Fibroblast of gingiva (primary cell): ENCODE measurements at places on chromosomes 7 and 10.

GRCh38 chr7:18202315-18203045 lies 174.8 kb upstream of the PRPS1L1 start:
- DNase-seq: no peak

- no peak for DNase-seq
Measured at GRCh38 chr10:29873941-29874484, 185.4 kb downstream of the JCAD start.

DNA sequence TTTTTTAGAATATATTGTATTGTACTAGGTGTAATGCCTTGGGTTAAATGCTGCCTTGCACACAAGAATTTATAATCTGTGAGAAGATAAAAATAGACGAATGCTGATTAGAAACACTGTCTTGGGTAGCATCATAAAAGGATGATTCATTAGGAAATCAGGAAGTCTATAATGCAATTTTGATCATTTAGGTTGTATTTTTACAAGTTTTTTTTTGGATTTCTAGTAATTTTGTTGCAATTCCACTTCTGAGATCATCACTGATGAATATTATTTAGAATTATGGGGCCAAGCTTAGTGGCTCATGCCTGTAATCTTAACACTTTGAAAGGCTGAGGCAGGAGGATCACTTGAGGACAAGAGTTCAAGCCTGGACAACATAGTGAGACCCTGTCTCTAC lies 29.6 kb downstream of the WBP1L start:
- peak; percentile 29 for DNase-seq

GRCh38 chr7:157689269-157690057 lies 352.7 kb downstream of the DNAJB6 start:
- no peak for DNase-seq

DNA sequence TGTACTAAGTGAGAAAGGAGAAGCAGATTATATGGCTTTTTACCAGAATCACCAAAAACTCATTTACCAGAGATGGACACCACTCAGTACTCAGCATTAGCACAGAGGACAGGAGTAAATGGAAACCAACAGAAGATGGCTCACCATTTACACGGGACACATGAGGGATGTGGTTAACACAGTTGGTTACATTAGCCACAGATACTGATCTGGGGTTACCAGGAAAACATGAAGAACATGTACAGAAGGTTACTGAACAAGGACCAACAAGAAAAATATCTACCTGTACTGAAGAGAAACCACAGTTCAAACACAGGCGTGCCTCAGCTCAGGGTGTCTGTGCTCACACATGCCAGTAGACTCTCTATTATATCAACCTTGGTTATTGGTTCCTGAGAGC lies 1285.8 kb upstream of the SORCS1 start:
- no peak for DNase-seq

DNA sequence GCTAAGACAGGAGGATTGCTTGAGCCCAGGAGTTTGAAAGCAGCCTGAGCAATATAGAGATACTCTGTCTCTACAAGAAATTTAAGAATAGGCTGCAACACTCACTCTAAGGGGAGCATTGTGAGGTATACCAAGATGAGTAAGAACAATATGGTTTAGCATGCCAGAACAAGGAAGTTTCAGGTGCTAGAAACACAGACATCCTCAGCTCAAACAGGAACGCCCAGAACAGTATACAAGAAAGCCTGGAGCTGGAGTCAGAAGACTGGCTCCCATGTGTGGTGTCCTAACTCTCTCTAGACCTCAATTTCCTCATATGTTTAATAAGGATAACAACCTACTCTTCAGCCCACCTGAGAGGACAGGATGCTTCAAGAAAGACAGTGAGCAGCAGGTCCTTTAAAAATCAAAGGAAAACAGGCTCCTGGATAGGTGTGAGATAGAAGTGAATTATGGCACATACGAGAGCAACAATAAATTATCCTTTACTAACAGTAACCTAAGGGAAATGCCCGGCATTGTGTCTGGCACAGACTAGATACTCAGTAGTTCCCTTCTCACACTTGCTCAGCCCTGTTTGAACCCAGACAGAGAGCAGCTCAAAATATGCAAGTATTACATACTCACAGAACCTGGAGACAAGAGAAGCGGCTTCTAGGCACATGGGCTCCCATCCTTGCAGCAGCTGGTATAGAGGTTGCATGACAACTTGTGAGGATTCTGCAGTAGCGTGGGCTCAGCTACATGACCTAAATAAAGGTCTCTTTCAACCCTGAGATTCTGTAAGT lies 45.4 kb downstream of the KAT6B start:
- no peak for DNase-seq

GRCh38 chr7:36155811-36156361 lies 2.8 kb downstream of the EEPD1 start:
- no peak for DNase-seq

DNA sequence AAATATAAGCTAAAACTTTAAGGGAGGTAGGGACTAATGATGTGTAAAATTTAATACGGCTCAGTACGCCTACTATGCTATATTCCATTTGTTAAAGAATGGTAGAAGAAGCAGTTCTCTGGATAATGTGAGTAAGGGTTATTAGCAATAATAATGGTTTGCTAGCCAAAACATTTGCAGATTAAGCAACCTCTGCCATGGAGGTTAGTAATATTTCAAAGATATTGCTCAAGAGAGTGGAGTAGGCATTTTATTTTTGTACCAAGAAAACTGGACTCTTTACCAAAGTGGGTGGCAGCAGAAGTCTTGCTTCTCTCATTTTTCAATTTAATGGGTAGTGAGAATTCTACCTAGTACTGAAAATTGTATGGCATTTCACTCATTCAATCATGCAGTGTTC lies 158.9 kb upstream of the TMEM106B start:
- peak; percentile 41 for DNase-seq

GRCh38 chr7:80940539-80941207 lies 21.8 kb upstream of the SEMA3C start:
- no peak for DNase-seq

DNA sequence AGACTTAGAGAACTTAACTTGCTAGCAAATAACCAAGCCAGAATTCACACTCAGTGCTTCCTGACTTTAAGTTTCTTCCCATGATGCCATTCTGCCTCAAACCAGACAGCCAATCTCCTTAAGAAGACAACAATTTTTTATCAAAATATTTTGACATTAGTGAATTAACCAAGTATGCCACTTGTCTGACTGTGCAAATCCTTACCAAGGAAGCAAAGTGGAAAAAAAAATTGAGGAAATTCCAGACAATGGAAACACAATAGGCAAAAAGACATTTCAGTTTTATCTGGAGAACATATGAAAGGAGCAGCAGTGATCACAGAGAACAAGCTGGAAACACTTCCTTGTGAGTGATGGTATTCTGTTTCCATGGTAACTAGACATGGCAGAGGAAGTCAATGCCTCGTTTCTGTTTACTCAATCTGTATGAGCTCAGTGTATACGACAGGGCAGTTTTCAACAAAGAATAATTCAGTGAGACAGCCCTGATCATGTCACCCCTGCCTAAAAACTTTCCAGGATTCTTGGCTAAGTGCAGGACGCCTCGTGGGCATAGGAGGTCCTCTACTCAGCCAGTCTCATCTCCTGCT lies 114.2 kb downstream of the DYNC1I1 start:
- no peak for DNase-seq

DNA sequence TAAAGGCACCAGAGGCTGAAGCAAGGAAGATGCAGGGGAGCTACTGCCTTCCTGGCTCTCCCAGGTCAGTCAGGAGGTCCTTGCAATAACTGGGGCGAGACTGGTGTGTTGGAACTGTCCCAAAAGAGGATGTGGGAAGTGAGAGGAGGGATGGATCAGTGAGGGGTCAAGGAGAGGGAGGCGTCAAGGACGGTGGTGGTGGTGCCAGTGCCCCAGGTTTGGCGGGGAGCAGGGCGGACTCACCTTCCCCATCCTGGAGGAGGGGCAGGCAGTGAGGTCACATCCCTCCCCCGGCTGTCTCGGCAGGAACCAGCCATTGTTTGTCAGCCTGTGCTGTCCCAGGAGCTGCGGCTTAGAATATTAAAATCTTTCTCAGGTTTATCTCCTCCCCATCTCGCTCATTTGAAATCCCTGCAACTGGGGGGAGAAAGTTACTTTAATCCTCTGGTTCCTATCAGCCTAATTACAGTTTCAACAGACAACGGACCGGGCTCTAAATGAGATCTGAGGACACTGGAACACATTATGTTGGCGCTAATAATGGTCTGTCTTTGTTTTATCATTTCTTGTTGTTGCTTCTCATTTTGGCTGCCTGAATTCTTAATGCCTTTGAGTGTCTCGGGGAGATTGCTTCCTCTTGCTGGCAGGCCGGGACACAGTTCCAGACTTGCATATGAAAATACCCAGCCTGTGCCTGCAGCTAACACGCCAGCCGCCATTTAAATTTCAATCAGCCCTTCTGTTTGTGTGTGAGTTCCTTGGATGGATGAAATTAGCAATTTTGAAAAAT lies 387.5 kb downstream of the RPS24 start:
- DNase-seq: no peak

- no peak for DNase-seq
Measured at GRCh38 chr10:51403521-51403920, 295.9 kb downstream of the CSTF2T start.

GRCh38 chr7:81433692-81434331 lies 336.0 kb downstream of the HGF start:
- no peak for DNase-seq

- DNase-seq: no peak
Measured at GRCh38 chr7:4815609-4816418, 40.4 kb downstream of the AP5Z1 start.

DNA sequence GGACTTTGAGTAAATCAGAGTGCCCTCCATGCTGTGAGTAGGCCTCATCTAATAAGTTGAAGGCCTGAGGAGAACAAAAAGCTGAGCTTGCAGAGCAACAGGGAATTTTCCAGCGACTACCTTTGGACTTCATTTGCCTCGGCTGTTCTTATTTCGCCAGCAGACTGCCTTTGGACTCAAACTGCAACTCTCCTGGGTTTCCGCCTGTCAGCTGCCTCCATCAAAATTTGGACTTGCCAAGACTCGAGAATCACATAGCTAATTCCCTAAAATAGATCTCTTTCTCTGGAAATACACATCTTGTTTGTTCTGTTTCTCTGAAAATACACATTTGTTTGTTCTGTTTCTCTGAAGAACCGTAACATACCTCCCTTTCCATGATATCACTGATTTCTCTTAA lies 93.8 kb downstream of the ITGB8 start:
- DNase-seq: no peak

- no peak for DNase-seq
Measured at GRCh38 chr10:24678757-24679156, 44.9 kb downstream of the ARHGAP21 start.

- no peak for DNase-seq
Measured at GRCh38 chr7:91636129-91636724, 244.3 kb downstream of the MTERF1 start.

DNA sequence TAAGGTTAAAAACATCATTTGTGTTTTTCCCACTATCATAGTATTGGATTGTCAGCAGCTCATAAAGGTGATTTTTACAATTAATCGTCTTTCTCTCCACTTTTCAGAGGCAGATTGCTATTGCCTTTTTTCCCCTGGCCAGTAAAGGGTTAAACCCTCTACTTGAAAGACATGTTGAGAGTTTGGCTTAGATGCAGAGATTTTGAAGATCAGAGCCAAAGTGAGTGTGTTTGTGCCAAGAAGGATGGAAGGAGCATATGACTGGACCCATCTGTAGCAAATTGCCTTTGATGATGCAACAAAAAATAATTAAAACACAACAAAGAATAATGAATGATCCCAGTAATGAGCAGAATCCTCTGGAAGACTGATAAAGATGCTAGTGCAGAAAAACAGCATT lies 373.1 kb downstream of the MALRD1 start:
- no peak for DNase-seq

DNA sequence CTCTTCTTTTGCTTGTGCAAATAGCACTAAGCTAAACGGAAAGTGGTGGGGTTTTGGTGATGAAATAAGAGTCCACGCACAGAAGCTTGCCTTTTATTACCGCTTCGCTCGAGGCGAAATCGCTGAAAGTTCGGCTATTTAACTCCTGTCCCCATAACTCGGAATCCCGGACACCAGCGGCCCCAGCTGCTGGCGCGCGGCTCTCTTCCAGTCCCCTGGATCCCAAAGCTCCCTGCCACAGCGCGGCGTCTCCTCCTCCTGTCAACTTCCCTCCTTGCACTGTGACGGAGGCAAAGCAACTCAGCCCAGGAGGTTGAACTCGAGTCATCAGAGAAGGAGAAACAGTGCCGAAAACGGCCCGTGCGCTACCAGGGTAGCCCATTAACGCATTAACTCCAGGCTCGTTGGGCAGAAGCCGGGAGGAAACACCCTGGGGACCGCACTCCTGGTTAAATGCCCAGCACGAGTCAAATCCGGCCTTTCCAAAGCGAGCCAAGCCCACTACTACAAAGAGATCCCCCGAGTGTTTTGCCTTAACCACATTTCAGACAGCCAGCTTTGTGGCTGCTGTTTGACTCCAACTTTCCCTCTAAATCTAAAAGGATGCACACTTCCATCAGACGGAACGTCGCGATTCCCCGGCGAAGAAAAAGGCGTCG lies 1.3 kb downstream of the SEMA3D start:
- DNase-seq: peak; percentile 66

DNA sequence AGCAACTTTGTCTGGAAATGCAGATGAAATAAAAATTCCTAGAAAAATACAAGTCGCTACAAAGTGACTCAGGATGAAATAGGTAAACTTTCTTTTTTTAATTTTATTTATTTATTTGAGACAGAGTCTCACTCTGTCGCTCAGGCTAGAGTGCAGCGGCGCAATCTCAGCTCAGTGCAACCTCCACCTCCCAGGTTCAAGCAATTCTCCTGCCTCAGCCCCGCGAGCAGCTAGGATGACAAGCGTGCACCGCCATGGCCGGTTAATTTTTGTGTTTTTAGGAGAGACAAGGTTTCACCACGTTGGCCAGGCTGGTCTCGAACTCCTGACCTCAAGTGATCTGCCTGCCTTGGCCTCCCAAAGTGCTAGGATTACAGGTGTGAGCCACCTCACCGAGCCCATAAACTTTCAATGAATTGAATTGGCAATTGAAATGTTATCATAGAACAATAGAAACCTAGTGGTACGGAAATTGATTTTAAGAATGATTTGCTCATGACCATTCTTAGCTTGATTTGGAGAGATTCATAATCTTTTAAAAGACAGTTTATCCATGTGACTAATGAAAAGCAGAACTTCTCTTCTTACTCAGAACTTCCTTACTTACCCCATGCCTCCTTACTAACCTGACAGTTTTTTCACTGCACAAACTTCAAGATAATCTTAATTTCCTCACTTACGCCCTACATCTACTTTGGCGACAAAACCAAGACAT lies 161.7 kb downstream of the FAM107B start:
- DNase-seq: no peak

DNA sequence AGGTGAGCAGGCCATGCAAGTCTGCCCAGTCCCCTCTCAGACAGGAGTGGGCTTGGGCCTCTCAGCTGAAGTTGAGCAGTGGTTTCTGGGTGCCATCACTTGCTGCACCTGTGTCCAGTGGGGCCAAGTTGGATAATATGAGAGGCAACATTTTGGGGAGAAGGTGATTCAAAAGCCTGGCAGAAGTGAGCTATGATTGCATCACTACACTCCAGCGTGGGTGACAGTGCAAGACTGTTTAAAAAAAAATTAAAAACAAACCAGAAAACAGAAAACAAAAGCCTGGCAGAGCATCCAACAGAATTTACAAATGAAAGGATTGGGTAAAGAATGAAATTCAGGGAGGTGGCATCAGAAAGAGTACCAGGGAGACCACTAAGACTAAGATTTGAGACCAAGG lies 121.5 kb upstream of the LAMB4 start:
- peak; percentile 6 for DNase-seq
